ENCODE measurements at places on chromosomes 5 and 9. TPM values are rescaled to one million over a fixed set of nuclear protein-coding genes. Genes with fewer than 3 reads are reported as not detected.
A peak's percentile ranks its signal among the peaks of the same experiment; 100 is the strongest.

- peak; percentile 15 for DNase-seq
Observed at GRCh38 chr5:74140409-74140808, 500.1 kb downstream of the ENC1 start.

GRCh38 chr9:124297551-124297901 lies 39.8 kb downstream of the NEK6 start:
- peak; percentile 99 for DNase-seq

DNA sequence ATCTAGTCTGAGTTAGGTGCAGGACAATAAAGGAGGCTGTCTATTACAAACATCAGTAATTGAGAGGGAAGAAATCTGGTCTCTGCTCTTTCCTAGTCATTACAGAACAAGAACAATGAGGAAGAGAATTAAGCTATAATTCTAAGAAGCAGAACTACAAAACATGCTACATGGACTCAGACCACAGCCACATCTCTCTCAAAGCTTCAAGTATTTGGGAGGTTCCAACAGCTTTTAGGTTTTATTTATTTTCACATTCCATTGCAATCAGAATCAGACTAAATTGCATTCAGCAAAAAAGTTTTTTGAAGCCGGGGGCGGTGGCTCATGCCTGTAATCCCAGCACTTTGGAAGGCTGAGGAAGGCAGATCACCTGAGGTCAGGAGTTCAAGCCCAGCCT lies 1.1 kb upstream of the GRPEL2 start:
- no peak for DNase-seq

DNA sequence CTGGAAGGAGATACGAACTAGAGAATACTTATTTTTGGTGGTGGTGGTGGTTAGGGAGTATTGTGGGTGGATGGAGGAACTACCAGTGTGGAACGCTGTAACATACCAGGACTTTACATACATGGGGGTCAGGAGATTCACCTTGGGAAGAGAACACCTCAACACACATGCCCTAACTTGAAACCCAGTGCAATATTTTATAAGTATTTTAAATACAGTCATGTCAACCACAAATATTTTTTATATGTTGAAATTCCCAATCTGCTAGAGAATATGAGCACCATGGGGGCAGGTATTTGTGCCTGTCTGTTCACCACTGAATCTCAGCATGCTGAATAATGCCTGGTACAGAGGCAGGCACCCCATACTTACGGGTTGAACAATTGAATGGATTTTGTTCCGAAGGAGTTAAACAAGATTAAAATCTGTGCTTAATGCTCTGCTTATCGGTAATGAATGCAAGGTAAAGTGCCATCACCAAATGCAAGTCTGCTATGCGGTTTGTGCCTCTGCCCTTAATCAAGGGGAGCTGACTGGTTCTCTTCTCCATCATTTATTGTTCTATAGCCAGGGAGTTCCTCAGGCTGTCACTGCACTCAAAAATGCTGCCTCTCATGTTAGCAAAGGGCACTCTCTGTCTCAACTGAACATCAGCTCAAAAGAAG lies 65.3 kb downstream of the RASEF start:
- no peak for DNase-seq

DNA sequence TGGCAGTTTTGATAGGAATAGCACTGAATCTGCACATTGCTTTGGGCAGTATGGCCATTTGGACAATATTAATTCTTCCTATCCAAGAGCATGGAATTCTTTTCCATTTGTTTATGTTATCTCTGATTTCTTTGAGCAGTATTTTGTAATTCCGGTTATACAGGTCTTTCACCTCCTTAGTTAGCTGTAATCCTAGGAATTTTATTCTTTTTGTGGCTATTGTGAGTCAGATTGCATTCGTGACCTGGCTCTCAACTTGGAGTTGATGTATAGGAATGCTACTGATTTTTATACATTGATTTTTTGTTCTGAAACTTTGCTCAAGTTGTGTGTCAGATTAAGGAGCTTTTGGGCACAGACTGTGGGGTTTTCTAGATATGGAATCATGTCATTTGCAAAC lies 24.0 kb downstream of the TMEM161B start:
- DNase-seq: no peak

GRCh38 chr5:80125962-80126480 lies 90.9 kb downstream of the THBS4 start:
- peak; percentile 73 for DNase-seq

- no peak for DNase-seq
Observed at GRCh38 chr5:25862276-25862675, 1176.1 kb downstream of the CDH9 start.

- peak; percentile 94 for DNase-seq
Observed at GRCh38 chr9:107732781-107733522, 243.4 kb upstream of the KLF4 start.

- DNase-seq: no peak
Observed at GRCh38 chr9:107213080-107213479, 70.0 kb upstream of the RAD23B start.

GRCh38 chr9:14752271-14752670 lies 29.7 kb upstream of the CER1 start:
- DNase-seq: no peak

DNA sequence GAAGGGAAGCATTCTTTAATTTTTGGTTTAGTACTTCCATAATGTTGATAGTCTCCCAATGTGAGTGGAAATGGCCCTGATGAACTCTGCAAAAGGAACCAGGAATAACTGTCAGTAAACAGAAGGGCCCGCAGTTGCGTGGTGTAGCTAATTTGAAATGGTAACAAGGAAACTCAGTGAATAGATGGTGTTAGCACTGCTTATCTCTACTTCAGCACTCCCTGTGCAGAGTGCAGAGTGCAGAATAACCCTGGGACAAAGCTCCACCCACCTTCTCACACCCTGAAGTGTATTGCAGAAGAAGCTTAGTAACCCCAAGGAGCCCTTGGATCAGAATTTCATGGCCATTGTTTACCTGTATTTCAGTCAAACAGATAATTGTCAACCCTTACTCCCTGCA lies 158.9 kb downstream of the PCSK5 start:
- no peak for DNase-seq

DNA sequence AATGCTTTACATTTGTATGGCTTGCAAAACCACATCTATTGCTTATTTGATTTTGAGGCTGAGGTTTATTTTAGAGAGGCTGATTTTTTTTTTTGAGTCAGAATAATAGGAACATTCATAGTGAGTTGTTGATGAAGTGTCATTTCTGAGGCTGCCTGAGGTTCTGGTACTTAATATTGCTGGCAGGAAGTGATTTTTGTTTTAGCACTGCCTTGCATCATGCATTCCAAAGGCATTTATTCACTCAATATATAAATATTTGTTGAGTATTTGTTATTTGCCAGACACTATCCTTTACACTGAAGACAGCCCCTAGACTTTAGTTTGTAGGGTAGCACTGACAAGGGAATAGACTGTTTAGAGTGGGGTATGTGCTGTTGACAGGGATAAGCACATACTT lies 2.7 kb downstream of the RNF20 start:
- DNase-seq: peak; percentile 29

GRCh38 chr5:133790898-133791297 lies 177.5 kb downstream of the C5orf15 start:
- no peak for DNase-seq

DNA sequence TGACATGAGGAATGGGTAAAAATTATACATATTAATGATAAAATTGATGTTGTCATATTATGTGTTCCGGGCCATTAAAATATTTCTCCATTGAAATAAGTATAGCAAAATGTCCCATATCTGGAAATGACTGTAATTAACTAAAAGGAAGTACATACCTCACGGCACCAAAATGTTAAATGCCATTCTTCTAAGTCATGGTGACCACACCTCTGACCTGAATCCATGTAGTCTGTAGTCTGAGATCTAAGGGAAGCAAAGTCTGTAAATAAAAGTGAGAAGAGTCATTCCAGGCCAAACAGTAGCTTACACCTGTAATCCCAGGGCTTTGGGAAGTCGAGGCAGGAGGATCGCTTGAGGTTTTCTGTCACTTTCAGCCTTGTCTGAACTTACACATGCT lies 8.7 kb upstream of the GDA start:
- no peak for DNase-seq

DNA sequence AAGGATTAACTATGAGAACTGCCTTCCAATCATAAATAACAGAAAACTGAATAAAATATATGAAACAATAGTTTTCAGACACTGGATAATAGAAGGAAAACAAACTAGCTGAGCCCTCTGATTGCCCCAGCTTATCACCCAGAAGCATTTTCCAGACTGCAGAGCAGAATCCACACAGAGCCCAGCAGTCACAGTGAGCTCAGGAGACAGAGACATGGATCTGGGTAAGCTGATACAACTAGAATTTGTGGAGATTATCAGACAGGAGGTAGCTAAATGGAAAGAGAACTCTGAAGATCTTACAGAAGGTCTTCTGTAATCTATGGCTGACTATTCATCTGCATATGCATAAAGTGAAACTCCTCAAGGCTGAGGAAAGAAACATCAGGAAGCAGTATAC lies 128.8 kb downstream of the NR2F1-AS1 start:
- DNase-seq: peak; percentile 10

Gene C1QTNF3
- total RNA-seq: 1.9 TPM

Gene PKD2L2
- total RNA-seq: not detected

Gene PCDHGA4
- total RNA-seq: 3.7 TPM

Gene IL3
- total RNA-seq: not detected

Gene UBE2D2
- 137 TPM for total RNA-seq

Gene EMB
- total RNA-seq: 0.16 TPM

Gene SLC25A2
- total RNA-seq: 0.72 TPM

Gene TAS2R1
- total RNA-seq: not detected

Gene TAF1L
- total RNA-seq: not detected
